Cardiac ventricle fibroblast (primary cell): ENCODE measurements at places on chromosomes 1 and 21. TPM values are rescaled to one million over a fixed set of nuclear protein-coding genes. Genes with fewer than 3 reads are reported as not detected.

ANKRD45 gene
- not detected in 2 replicates for total RNA-seq

C1orf210 gene
- not detected in 2 replicates for total RNA-seq

SPATA21 gene
- not detected in 2 replicates for total RNA-seq

LCE3E gene
- not detected in 2 replicates for total RNA-seq
